ENCODE measurements at places on chromosomes 16 and 17.

DNA sequence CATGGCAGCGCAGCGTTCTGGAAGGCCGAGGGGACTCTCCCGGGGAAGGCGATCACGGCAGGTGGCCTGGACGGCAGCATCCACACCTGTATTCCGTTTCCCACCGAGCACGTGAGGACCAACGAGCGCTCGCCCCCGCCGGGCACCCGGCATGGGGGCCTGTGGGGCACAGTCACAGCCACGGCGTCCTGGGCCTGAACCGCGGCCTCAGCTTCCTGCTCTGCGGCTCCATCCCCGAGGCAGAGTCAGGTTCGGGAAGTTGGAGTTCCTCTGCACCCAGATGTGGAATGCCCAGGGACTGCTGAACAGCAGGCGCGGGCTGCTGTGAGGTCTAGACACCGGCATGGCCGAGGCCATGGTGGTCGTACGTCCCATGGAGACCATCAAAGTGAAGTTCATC lies 1713.9 kb downstream of the TP53TG3F start:
- no peak for DNase-seq

DNA sequence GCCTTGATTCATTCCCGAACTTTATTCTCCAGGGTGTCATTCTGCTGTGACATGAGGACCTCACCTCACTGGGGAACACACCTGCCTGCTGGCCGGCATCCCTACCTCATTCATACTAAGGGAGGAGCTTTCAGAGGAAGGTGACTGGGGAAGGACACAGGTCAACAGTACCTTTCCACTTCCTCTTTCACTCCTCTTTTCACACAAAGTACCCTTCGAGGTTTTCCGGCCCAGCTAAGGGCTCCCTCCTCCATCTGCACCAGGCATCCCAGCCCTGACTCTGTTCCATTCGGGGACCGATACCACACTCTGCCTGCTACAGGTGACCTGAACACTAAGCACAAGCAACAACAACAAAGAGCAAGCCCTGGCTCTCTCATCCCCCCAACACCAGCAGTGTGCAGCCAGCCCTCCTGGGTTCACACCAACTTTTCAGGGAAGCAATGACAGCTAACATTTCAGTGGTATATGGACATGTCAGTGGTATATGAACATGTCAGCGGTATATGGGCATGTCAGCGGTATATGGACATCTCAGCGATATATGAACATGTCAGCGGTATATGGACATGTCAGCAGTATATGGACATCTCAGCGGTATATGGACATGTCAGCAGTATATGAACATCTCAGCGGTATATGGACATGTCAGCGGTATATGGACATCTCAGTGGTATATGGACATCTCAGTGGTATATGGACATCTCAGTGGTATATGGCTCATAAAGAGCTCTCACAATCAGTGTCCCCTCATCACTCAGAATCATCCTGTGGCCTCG lies 16.0 kb downstream of the TRIM25 start:
- DNase-seq: no peak

- no peak for DNase-seq
These were observed 5.6 kb downstream of the JPH3 start for GRCh38 chr16:87607871-87608270.

DNA sequence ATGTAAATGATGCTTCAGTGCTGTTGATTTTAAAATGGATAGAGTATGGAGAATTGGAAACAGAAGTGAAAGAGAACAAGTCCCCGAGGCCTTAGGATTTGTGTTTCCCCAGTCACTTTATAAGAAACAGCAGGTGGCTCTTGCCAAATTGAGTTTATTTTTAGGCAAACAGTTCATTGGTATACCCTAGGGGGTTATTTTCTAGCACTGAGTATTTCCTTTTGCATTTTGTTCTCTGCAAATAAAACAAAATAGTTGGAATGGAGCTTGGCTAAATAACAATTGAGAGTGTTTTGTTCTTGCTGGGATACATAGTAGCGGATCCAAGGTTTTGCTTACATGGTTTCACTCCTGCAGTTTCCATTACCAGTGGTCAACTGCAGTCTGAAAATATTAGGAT lies 591.1 kb upstream of the C16orf82 start:
- DNase-seq: no peak

GRCh38 chr16:4500272-4500671 lies 24.1 kb downstream of the HMOX2 start:
- DNase-seq: no peak

DNA sequence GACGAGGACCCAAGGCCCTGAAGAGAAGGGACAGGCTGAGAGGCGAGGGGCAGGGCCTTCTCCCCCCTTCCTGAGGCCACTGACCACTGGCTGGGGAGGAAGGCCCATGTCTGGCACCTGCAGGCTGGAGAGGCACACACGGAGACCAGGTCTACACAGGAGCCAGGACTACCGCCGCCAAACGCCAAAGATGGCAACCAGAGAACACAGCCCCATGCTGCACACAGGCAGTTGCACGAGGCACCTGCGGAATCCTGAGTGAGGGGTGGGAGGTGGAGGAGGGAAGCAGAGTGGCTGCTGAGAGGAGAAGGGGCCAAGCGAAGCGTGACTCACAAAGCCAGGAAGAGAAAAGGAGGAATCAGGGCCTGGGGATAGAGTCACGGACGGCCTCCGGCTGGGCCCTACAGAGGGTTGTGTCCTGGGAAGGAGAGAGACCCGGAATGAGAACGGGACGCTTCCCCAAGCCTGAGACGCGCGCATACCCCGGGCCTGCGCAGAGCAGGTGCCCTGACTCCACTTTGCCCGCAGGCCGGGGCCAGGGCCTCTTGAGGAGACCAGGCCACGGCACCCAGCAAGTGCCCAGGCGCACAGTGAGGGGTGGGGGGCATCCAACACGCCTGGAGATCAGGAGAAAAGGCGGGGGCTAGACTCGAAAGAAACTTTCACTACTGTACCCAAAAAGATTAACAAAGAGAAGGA lies 28.7 kb upstream of the C16orf95 start:
- no peak for DNase-seq

DNA sequence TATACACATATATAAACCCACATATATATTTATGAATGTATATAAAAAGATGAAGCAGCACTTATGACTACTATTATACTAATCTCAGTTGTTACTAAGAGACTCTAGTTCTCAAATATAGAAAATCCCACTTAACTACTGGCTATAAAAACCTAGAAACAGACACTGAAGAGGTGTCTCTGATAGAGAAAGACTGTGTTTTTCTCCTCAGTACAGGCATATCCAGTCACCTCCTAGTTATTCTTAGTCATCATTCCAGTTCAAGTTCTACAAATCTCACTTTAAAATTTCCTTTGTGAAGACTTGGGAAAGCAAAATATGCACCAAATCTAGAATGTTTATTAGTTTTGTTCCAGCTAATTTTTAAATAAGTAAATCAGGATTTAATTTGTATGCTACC lies 93.9 kb downstream of the STH start:
- no peak for DNase-seq

DNA sequence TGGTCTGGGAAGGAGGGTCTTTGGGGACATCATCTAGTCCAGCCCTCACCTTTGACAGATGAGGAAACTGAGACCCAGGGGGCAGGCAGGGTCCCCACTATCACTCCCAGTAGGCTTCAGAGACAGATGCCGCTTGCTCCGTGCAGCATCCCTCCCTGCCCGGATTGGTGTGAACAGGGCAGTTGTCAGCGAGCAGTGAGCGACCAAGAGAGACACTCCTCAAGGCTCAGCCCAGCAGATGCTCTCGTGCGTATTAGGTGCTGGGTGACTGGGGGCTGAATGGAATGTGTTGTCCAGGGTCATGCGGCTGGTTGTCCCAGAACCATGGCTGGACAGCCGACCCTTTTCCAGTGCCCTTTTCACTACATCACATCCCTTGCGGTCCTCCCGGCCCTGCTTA lies 49.0 kb downstream of the MPRIP start:
- DNase-seq: no peak

DNA sequence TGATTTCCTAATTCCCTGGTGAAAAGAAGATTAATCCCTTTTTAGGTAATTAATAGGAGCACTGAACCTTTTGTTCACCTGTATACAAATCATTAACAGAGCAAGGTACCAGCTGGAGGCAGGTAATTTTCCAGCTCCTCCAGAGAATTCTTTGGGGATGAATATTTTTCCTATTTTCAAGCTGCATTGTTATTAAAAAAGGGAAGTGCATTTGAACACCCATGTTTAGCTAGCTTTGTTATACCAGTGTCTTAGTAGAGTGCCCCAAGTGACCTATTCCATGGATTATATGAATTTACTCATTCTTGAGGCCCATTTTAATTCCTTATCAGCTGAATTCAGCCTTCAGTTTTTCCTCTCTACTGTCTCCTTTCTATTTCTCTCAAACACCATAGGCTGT lies 73.2 kb upstream of the GOT2 start:
- DNase-seq: no peak

DNA sequence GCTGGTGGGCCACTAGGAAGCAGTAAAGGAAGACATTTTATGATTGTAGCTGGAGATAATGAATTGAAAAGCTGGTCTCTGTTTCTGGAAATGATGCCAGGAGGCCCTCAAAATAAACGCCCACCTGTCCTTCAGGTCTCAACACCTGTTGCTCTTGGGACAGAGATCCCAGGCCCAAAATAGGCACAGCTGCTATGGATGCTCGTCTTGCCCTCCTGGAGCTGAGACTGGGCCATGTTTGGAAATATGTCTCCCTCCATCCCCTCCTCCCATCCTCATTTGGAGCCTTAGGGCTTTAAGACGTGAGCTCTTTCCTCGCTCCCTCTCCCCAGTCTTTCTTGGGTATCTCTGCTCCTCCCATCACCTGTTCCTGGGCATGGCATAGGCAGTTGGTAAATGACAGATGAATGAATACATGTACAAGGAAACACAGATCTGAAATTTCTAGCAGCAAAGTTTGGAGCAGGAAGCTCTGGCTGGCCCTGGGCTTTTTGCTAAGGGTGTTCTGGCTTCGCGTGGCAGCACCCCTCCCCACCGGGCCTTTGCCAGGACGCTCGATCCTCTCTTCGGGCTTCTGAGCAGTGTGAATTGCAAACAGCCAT lies 33.3 kb downstream of the MYH3 start:
- no peak for DNase-seq

DNA sequence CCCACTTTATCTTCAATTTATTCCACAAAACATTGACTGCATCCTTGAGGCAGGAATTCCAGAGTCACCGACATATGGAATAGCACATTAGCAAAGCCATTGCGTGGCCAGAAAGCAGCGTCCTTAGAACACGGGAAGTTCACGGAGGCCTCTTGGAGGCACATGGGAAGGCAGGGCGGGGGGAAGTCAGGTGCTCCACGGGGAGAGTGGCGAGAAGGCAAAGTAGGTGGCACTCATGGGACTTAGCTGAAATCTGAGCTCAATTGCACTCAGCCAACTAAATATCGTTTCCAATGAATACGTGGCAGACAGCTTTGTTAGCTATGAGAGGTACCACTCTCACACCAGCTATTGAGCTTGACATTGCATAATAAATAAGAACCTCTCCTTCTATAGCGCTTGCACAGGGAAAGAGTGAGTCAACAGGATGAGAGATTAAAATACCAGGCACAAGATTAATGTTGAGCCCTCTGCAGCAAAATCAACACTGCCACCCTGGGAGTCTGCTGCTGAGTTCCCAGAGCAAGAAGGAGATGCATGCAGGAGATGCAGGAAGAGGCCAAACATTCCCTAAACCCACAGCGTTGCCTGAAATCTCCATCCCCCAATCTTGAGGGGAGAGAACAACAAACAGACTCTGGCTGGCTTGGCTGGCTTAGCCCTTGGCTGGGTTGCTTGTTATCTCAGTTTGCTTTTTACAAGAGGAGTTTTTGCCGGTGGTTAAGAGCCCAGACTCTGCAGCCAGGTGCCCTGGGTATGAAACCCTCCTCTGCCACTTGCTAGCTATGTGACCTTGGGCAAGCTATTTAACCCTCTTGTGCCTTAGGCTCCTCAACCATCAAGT lies 28.8 kb downstream of the ABCC12 start:
- DNase-seq: peak; percentile 78

DNA sequence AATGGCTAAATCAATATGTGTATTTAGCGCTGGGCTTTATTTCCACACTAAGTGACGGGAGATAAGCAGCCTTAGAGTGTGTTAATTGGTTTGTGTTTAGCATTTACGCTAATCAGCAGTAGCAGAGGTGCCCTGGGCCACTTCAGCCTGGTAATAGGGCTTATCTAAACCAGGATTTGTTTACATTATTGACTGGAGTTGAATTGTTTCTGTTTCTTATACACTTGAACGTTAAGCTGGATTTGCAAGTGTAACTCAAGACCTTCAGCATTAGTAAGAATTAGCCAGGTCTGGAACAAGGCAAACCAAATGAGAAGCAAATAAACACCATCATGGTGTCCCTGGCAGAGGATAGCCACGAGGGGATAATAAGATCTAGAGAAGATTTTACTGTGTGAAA lies 313.6 kb downstream of the HS3ST4 start:
- DNase-seq: peak; percentile 52

DNA sequence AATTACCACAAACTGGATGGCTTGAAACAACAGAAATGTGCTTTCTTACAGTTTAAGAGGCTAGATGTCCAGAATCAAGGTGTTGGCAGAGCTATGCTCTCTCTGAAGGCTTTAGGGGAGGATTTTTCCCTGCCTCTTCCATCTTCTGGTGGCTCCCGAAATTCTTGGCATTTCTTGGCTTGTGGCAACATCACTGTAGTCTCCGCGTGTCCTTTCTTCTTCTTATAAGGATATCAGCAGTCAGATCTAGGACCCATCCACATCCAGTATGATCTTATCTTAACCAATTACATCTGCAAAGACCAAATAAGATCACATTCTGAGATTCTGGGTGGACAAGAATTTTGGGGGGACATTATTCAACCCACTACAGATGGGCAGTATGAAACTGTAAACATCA lies 119.2 kb upstream of the PMFBP1 start:
- DNase-seq: no peak

- DNase-seq: peak; percentile 5
These were observed 11.9 kb upstream of the SLC38A10 start for GRCh38 chr17:81306898-81307510.

DNA sequence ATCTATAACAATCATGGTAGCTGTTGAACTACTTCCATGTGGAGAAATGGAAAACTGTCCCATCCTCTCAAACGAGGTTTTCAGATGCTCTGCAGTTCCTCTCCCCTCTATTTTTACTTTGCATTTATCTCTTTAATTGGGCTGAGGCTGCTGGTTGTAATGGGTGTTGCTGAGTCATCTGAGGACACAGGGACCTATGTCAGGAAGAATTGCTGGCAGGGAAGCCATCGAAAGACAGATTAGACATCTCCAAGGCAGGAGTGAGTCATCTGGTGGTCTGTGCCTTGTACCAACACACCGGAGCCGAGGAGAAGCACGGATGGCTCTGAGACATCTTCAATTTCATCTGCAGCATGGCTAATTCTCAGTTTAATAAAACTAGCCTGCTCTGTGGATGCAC lies 394.5 kb downstream of the GRIN2A start:
- no peak for DNase-seq

DNA sequence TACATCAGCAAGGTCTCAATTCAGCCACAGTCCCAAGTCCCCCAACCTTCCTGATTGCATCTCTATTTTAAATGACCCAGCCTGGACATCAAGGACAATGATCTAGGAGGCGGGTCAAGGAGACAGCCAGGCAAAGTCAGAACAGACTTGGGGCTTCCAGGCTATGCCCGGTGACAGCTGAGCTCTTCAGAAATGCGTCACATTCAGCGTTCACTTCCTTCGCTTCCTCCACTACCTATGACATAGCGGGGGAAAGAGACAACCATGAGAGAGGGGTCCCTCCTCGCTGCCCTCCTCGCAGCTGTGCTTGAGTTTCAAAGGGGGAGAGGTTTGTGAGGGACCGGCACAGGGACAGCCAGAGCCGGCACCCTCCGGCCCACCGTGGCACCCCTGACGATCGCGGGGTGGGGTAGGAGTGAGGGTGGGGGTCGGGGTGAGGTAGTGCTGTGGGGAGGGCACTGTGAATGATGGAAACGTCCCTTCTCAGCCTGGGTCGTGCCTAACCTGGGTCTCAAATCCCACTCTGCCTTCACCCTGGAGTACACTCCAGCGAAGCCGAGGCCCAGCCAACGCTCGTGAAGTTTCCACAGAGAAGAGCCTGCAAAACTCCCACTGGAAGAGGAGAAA lies 12.3 kb upstream of the LGALS3BP start:
- no peak for DNase-seq
